ENCODE measurements at places on chromosomes 2 and 18.

DNA sequence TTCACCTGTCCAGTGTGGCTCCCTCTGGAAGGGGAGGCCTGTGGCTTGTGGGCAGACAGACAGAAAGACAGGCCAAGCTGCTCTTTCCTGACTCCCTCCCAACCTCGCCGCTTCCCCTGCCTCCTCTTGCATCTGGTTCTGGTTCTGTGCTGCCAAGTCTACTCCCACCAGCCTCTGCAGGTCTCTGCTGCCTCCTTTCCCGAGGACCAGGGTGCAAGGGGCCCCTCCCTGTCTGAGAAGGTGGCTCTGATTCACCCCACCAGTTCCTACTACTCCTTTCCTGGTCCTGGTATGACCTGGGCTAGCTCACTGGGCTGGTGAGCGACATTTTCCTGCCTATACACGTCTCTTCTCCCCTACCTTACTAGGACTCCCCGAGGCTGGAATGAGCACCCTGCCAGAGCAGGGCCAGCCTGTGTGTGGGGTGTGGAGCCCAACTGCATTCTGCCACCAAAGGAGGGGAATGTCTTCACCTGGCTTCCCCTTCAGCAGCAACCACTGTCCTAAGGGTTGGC, 238.5 kb downstream of the CELF4 start:
- DNase-seq: no peak

GRCh38 chr2:118224895-118225311, 136.6 kb downstream of the INSIG2 start:
- DNase-seq: no peak

DNA sequence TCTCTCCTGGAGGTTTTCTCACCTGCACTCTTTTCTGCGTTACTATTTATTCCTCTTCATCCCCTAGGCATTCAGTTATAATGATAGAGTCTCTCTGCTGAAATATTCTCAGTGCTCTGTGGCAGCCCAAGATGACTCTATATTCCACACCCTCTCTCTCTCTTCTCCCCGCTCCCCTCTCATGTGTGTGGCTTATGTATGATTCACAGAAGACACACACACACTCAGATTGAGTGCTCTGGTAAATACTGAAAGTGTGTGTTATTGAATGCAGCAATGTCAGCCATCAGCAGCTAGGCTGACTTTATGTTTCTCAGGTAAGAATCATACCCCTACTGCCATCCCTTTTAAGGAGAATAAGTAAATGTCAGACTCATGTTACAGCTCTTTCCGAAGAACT, 201.2 kb downstream of the SLC4A10 start:
- DNase-seq: no peak

GRCh38 chr2:235358981-235359471, 134.8 kb upstream of the AGAP1 start:
- no peak for DNase-seq

DNA sequence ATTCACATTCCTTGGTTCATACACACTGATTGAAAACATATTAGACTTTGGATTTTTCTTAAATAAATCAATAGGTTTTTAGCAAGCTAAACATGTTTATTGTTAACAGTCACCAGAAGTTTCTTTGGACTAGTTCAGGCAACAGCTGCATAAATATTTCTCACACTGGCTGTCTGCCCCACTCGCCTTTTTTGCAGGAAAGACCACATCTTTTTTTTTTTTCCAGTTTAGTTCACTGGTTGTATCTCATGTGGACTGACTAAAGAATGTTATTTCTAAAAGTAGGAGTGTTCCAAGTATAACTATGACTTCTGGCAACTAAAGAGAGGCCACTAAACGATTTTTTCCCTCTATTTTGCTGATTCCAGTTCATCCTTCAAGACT, 31.1 kb downstream of the SLC40A1 start:
- DNase-seq: no peak

DNA sequence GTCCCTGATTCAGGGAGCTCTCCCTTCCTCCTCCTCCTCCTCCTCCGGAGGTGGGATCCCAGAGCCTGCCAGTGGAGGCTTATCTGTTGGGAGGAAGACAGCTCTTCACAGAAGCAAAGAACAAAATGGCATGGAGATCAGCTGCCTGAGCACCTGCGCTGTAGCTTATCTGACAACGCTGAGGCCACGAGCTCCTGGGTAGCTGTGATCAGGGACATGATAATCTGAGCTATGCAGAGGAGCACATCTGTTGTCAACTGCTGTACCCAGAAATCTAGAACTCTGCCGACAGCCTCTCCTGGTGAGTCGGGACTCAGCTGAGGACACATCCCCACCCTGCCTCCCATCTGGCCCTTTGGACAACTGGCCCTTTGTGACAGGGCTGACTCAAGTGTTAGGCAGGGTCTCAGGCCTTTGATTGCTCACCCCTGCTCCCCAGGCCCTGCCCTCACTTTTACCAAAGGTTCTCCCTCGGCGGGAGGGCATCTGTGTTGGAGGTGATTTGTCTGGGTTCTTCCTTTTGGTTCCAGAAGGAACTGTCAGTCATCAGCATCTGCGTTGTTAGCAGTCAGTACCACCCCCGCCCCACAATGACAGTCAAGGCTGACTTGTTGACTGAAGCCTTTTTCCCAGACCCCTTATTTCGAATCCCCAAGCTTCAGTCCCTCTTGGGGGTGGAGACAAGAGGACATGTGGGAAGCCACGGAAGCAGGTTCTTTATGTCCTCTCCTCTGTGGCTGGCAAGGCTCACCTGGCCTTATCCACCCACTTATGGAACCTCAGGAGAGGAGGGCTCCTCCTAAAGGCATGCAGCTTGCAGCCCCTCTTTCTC, 5.9 kb upstream of the CNNM3 start:
- DNase-seq: no peak

GRCh38 chr2:33009249-33009648, 62.5 kb downstream of the LTBP1 start:
- DNase-seq: no peak

DNA sequence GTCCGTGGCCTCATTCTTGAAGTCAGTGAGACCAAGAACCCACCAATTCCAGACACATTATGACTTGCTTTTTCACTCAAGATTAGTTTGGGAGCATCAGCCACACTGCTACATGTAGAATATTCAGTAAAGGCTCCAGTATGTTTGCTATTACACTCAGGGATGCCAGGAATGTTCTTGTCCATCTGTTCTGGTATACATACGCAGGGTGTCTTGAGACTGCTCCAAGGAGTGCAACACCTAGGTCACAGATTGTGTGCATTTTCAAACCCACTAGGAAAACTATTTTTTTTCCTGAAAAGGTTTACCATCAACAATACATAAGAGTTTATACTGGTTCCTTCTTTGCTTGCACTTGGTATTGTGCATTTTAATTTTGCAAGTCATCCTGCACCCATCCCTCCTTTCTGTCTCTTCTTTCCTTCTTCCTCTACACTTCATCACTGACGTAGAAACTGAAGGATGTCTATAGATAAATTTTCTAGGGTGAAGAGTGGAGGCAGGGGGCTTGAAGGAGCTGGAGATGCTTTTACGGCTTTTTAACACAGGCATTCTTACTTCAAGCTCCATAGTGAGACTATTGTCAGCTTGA, 35.3 kb upstream of the MAP2 start:
- no peak for DNase-seq

- DNase-seq: peak; percentile 17
These were observed at the start of the genes PECR and TMEM169 for GRCh38 chr2:216081487-216082116. PECR (minus strand) TSS chr2:216081809; CDS start chr2:216081741, 68 bp downstream. TMEM169 (plus strand) TSS chr2:216081919; CDS start chr2:216095964, 14,045 bp downstream.

DNA sequence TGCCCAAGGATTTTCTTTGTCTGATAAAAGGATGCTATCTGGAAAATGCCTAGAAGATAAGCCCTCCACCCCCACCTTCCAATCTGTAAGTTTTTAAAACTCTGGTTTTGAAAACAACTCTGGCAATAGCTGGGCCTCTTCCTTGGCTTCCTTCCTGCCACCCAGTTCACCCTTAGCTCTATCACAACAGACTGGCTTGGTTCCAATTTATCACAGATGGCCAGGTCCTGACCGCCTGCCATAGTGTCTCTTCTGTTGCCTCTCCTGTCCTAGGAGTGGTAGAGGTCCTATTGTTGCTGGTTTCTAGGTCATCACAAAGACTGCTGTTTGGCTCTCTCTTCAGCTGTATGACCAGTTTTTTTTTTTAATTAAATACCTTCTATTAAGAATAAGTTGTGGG, 1727.9 kb upstream of the SLC39A10 start:
- DNase-seq: no peak

GRCh38 chr2:204794624-204795023, 249.3 kb downstream of the PARD3B start:
- no peak for DNase-seq

DNA sequence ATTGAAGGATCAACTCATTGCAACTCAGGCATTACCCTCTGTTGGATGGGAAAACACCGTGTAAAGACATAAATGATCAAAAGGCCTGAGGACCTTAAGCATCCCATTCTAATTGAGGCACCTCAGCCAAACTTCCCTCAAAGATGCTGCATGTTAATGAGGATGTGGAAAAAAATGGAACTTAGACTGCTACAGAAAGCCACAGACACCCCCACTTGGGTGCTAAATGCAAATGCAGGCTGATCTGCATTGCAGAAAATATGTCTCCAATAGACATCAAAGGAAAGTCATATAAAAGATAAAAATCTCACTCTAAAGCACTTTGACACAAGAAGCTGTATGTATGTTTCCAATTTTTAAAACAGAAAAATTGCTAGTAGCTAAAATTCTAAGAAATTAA, 504.7 kb downstream of the KCNJ3 start:
- no peak for DNase-seq

DNA sequence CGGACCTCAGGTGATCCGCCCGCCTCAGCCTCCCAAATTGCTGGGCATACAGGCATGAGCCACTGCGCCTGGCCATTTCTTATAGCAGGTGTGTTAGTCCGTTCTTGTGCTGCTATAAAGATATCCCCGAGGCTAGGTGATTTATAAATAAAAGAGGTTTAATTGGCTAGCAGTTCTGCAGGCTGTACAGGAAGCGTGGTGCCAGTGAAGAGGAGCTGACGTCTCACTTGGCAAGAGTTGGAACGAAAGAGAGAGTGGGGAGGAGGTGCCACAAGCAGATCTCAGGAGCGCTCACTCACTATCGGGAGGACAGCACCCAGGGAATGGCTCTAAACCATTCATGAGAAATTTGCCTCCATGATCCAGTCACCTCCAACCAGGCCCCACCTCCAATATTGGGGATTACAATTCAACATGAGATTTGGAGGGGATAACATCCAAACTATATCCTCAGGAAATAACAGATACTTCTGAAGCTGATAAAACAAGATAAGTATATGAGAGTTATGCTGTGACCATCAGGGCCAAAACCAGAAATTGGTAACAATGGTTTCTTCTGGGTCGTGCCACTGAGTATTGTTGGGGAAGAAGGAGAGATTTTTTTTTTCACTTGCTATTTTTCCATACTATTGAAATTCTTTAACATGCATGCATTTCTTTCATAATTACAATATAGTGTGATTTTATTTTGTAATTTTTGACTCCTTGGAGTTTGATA, 7.4 kb upstream of the RMC1 start:
- DNase-seq: no peak

Data from activated CD8-positive, alpha-beta memory T cell treated with anti-CD3 and anti-CD28 coated beads for 1 hour (primary cell).